ENCODE measurements at places on chromosomes 2 and 18.

GRCh38 chr2:144219979-144220378 is 299.9 kb downstream of the ZEB2 start:
- no peak for DNase-seq

GRCh38 chr2:42103829-42104228 is 56.0 kb downstream of the PKDCC start:
- no peak for DNase-seq

- DNase-seq, result no peak
Measured at GRCh38 chr2:128599700-128600099, 281.0 kb upstream of the HS6ST1 start.

GRCh38 chr18:41113885-41114482 is 841.0 kb upstream of the PIK3C3 start:
- DNase-seq, result no peak

GRCh38 chr2:187319441-187320108 is 128.5 kb downstream of the CALCRL start:
- no peak for DNase-seq

DNA sequence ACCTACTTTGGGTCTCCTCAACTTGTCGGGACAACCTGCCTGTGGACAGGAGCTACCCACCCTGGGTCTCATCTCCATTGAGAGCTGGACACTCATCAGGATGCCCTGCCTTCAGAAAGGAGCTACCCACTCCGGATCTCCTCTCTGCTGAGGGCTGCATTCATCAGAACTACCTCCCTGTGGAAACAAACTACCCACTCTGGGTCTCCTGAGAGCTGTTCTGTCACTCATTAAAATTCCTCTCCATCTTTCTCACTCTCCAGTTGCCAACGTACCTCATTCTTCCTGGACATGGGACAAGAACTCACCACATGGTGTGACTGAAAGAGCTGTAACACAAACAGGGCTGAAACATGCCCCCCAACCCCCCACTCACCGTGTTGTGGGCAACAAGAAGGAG is 22.5 kb upstream of the UBE2F start:
- DNase-seq, result no peak

GRCh38 chr2:160920061-160920460 is 240.2 kb upstream of the TANK start:
- DNase-seq, result no peak

DNA sequence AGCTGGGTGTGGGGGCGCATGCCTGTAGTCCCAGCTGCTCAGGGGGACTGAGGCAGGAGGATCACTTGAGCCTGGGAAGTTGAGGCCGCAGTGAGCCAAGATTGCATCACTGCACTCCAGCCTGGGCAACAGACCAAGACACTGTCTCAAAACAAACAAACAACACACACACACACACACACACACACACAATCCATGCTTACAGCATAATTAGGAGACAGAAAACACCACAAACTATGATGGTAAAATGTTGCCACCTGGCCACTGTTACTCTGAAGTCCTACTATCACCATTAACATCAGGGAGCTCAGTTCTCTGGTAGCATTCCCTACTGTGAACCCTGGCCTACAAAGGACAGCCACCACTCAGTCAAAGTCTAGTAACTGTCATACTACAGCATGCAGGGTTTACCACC is 18.3 kb downstream of the DNPEP start:
- no peak for DNase-seq

GRCh38 chr2:111252436-111252835 is 131.7 kb downstream of the BCL2L11 start:
- DNase-seq, result no peak

DNA sequence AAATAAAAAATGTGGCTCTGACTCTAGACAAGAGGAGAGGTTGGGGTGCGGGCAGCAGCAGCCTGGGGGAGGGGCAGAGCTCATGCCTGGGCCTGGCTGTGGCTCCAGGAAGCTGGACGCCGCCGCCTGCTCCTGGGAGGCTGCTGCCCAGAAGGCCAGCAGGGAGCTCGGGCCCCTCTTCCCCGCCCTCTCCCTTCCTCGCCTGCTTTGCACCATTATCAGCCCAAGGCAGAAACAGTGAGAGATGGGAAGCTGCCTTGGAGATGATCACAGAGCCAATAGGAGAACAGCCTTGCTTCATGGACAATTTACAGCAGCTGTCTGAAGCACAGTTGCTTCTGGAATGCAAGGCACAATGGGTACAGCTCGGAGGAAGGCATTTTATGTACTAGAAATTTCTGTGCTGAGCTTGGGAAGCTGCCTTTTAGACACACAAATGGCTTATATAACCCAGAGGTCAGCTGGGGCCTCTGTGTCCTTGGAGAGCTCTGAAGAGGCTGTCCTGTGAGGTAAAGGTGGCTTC is 55.3 kb upstream of the AFF3 start:
- DNase-seq, result no peak

DNA sequence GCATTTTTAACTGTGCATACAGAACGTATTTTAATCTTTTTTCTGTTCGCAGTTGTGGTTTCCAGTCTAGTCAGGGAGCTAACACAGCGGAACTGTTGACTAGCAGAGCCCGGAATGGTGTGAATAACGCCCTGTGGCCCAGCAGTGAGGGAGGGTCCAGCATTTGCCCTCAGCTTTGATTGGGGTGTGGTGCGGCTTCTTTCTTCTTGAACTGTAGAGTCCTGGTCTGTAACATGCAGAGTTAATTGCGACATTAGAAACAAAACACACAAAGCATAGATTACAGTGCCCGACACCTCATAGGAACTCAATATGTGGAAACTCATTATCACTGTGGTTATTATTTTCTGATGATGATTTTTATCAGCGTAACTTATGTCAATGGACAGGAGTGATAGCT is 253.6 kb downstream of the SOX11 start:
- no peak for DNase-seq

DNA sequence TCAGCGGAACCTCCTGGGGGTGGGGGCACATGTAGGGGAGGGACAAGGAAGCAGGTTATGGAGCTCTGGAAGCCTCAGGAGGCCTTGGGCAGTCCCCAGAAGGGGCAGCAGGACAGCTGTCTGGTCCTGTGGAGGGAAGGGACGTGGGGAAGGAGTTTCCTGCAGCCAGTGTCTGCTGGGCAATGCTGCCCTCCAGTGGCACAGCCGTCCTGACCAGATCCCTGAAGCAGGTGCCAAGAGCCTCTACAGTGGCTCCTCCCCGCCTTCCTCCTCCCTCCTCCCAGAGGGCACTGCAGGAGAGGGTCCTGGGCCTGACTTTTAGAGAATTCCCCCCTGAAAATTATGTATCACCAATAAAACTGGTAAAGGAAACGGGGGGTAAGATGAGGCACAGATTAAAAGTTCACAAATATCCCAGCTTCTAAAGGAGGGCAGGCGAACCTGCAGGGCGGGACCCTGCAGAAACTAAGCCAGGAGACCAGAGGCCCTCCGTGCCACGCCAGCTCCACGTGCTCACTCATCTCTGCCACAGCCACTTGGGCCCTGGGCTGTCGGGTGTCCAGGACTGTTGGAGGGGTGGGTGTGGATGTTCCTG is 258.5 kb downstream of the TWIST2 start:
- no peak for DNase-seq

DNA sequence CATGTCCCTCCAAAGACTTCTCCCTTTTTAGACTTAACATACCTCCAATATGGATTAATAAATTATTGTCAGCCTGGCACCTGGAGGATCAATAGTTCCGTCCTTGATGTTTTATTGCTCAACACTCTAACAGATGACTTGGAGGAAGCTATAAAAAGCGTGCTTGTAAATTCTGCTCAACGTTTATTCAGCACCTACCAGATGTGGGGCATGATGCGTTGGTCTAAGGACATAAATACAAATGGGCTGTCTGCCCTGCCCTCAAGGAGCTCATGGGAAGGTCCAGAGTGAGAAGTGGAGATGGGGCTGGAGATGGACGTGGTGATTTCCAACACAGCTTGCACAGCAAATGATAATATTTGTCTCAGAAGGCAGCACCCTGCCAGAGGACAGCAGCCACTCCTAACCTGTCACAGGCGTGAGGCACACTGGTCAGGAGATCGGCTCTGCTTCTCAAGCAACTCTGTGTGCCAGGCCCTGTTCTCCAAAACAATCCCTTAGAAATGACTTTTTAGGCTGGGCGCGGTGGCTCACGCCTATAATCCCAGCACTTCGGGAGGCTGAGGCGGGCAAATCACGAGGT is 25.5 kb upstream of the ZCCHC2 start:
- DNase-seq, result no peak

GRCh38 chr2:9497017-9497416 is 22.7 kb downstream of the IAH1 start:
- DNase-seq, result no peak

Data from activated B cell treated with CpG ODN at 0.5 μM for 24 hours (primary cell).